ENCODE measurements at places on chromosomes 7 and 10.

DNA sequence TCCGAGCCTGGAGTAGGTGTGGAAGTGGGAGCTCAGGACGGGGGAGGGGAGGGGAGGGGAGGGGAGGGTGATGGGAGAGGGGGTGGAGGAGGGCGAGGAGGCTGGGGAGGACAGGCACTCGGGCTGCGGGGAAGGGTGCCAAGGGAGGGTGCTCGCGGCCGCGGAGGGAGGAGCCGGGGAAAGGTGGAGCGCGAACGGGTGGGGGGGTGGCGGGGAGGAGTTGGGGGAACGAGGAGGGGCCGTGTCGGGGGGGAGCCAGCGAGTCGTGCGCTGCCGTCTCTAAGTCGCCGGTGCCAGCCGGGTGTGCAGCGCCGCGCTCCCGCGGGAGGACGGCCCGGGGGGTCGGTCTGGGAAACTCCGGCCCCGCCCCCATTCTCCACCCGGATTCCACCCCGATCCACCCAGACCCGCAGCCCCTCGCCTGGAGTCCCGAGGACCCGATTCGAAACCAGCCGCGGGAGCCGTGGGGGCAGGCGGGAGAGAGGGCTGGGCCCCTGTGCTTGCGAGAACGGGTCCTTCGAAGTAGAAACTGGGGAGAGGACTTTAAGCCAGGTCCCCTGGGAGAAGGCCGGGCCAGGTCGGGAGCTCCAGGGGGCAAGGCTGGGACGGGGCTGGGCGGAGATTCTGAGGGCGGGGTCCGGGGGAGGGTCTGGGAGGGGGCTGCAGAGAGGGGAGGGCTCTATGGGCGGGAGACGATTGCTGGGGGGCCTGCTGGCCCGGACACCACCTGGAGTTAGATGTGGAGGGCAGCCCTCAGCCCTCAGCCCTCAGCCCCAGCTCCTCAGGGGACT is at the start of gene ZNF467:
ZNF467 (minus strand) TSS at position 143 of the 791 bp plus-strand sequence. CDS start 2,556 bp downstream, outside the sequence.
- no peak for DNase-seq

DNA sequence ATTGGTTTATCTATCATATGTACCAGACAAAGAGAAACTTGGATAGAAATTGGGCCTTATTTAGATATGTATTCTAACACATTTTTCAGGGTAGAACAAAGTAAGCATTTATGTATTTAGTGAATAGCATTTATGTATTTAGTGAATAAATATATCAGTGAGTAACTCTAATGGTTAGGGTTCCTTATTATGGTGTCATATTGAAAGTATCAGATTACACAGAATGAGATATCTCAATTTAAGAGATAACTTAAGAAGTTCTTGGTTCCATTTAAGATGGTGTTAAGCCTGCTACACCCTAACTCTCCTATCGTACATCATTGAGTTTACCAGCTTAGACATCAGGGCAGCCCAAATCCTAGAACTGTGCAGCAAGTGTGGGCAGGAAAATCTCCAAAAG is 35.9 kb upstream of the DMTF1 start:
- DNase-seq: no peak

- DNase-seq: no peak
Measured at GRCh38 chr10:49158404-49158803, 24.6 kb upstream of the FAM170B start.

GRCh38 chr10:85986777-85987176 is 379.8 kb downstream of the GRID1 start:
- peak; percentile 11 for DNase-seq

- no peak for DNase-seq
Measured at GRCh38 chr7:11492307-11492706, 339.7 kb downstream of the THSD7A start.

- no peak for DNase-seq
Measured at GRCh38 chr7:17279061-17279460, 19.4 kb upstream of the AHR start.

DNA sequence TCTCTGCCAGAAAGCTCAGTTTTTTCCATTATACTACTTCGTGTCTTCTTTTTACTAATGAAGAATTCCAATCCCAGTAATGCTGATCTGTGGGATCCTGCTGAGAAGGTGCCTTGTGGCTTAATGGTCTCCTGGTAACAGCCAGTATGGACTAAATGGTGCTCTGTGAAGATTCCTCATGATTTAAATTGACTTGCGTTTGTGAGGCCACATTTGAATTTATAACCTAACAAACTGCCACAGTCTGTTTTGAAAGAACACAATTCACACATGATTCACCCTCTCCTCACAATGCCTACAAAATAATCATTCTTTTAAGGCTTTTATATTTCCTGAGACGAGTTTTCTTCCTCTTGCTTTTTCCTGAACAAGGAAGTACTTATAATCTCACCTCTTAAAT is 140.0 kb downstream of the MBL2 start:
- no peak for DNase-seq

GRCh38 chr7:74228951-74229900 is 19.4 kb downstream of the LAT2 start:
- no peak for DNase-seq

All from hippocampal formation (tissue), 2 donors.